ENCODE measurements at places on chromosomes 4 and X.

GRCh38 chrX:74922922-74923543 is 2.2 kb downstream of the NEXMIF start:
- DNase-seq, result no peak

- no peak for DNase-seq
Observed at GRCh38 chr4:140014284-140014683, 139.7 kb downstream of the MAML3 start.

- DNase-seq, result no peak
Observed at GRCh38 chr4:59936566-59936965, 1263.6 kb upstream of the ADGRL3 start.

DNA sequence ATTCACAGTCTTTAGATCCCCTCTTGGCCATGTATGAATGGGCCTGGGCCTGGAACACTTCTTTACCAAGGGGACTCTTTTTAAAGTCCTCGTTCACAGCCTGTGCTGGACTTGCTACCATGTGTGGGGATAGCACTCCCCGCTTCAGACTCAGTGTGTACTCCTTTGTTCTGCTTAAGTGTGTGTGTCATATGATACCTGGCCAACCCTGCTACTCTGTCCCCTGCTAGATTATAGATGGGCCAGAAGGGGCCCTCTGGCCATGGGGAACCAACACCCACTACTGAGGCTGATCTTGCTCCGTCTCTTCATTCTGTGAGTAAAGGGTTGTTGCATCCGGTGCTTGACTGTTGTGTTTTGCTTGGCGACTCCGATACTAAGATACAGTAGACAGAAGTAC is 8.0 kb downstream of the CCDC110 start:
- no peak for DNase-seq

DNA sequence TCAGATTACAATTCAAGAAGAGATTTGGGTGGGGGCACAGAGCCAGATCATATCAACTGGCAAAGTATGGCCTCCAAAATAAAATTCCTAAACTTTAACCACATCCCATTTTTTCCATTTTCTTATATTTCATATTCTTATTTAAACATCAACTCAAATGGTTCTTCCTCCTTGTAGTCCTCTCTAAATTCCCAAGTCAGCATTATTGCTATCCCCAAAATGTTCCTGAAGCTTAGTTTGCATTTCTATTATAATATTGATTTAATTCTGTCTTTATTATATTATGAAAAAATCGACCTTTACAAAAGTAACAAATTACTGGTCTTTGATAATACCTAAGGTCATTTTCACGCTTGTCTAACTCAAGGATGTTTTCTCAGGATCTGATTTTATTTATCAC is 67.5 kb downstream of the NPY1R start:
- DNase-seq, result no peak

DNA sequence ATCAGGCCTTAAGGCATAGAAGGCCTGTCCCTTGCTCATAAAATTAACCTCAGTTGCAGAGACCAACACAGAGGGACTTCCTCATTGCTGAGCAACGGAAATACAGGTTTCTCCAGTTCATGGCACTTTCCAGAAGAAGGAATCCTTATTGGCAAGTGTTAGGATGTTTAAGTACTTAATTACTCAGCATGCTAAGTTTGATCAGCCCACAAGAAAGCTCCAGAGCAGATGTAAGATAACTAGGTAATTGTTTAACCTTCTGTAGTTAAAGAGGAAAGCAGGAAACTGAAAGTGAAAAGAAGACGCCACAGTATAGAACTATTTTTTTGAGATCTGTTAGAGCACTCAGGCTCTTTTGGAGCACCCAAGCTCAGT is 33.5 kb downstream of the SMS start:
- no peak for DNase-seq

DNA sequence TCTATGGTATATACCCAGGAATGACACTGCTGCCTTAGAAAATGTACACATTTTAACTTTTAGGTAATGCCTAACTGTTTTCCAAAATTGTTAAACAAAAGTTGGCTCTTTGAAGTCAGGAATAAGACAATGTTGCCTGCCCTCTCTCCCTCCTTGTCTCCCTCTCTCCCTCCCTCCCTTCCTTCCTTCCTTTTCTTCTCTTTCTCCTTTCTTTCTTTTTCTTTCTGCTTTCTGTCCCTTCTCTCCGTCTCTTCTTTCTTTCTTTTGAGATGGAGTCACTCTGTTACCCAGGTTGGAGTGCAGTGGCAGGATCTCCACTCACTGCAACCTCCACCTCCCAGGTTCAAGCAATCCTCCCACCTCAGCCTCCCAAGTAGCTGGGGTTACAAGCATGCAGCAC is 4.6 kb upstream of the TMA16 start:
- no peak for DNase-seq

- no peak for DNase-seq
Observed at GRCh38 chrX:134377537-134377936, 82.4 kb upstream of the HPRT1 start.

- no peak for DNase-seq
Observed at GRCh38 chr4:88109123-88109881, 49.1 kb downstream of the ABCG2 start.

GRCh38 chr4:170853422-170854021 is 763.8 kb upstream of the AADAT start:
- no peak for DNase-seq

- DNase-seq, result no peak
Observed at GRCh38 chr4:1590244-1590643, 93.9 kb downstream of the FAM53A start.

DNA sequence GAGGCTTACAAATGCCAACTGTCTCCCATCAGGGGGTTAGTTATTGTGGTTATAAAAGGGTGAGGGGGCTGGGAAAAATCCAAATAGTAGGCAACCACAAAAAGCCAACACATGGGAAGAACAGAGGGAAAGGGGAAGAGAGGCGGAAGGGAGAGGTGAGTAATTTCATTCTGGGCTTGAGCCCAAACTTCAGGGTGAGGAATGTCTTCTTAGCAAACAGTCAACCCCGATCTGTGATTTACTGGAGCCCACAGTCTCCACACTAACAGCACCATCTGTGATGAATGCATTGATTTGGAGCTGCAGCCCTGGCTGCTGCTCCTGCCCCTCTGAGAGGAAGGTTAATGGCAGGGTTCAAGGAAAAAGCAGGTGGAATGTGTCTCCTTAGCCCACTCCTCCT is 162.2 kb upstream of the GPR101 start:
- DNase-seq, result no peak

- DNase-seq, result no peak
Observed at GRCh38 chrX:20015945-20016615, 25.2 kb upstream of the BCLAF3 start.

DNA sequence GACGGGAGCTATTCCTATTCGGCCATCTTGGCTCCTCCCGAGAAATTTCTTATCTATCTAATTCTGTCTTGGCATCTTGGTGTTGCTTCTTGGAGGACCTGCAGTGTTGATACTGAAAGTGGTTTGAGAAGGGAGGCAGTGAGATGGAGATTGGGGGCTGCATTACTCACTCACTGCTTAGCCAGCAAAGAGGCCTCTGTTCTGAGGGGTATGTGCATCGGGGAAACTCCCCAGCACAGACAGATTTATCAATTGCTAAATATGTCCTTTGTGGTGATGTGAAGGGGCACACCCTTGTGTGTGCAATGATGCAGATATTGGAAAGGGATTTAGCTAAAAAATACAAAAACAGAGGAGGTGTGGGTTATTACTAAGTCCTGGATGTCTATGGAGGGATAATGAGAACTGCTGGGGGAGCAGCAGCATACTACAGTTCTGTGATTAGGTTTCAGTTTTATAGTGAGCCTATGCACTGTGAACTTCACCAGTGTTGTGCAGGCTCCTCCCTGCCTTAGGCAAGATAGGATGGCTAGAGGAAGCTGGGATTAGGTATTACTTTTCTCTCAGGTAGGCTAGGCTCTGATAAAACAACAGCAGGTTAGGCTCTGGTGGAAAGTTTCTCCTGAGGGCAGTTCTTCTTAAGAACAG is 279.0 kb downstream of the HS3ST1 start:
- DNase-seq, result no peak

DNA sequence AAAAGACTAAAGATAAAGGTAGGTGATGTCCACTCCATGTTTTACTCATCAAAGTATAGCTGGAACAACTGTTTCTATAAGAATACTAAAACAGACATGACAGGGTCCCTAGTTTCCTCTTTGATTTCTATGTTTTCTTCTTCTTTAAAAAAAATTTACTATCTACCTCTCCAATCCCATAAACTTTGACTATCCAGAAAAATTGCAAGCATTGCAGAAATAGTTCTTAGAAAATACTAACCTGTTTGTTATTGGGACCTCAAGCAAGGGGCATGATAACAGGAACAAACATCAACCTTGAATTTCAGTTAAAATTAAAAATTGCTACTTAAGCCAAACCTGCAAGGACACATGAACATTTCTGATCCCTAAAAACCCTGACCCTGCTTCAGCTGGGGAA is 1226.5 kb downstream of the C4orf33 start:
- DNase-seq, result no peak

GRCh38 chrX:39580043-39580442 is 517.7 kb downstream of the BCOR start:
- DNase-seq, result no peak

DNA sequence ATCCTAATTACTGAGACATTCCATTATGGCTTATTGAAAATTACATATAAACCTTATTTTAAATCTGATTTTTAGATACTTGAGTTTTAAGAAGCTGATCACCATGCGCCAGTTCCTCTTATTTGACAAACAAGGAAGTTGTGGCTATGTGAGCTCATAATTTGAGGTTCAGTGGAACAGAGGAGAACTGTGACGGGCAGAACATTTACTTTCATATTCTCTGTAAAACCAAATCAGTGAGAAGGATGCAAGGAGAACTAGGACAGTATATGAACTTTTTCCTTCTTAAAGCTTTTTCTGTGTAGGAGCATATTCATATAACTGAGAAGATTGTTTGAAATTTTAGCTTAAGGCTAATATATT is 25.3 kb downstream of the STIM2 start:
- no peak for DNase-seq

DNA sequence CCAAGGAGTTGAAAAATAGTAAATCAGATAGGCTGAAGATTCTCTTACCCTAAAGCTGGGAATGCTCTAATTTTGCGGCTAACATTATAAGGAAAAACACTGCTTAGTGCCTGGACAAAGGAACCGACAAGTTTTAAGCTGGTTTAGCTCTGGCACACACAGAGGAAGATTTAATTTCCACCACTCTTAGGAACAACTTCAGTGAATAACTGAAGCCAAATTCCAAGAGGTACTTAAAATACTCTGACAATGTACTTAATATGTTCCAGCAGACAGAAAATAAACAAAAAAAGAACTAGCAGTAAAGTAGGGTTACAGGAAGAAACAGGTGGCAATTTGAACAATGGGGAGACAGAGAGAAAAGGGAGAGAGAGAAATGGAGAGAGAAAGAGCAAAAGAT is 340.8 kb upstream of the NDST4 start:
- no peak for DNase-seq

DNA sequence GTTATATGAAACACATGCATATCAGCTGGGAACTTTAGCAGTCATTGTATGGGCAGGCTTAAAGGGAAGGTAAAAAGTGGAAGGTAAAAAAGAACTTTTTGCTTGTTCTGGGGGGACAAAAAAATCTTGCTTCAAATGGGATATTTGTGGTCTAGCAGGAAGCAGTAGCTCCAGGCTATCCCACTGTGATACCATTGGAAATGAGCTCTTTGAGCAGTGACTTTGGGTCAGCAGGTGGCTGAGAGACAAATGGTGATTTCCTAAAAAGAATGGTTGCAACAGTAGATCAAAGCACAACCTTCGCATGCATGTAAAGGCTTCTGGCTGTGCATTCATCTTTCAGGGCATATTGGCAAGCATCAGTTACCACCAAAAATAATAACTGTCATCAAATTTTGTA is 106.2 kb downstream of the RS1 start:
- no peak for DNase-seq

DNA sequence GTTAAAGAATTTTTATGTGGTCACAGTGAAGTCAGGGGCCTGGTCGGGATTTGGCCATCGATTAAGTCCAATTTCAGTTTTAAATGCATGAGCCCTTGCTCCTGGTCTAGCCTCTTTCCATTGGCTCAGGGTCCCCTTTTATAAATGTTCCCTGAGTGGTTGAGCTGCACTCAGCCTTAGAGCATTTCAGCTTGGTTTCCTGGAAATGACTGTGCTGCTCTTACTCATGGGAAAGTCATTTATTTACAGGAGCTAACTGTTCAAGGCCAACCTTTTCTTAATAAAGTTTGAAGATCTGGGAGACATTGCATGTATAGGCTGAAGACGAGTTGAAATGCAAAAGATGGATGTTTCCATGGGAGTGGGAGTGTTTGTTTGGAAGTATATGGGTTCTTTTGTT is 98.8 kb upstream of the CLNK start:
- DNase-seq, result no peak

DNA sequence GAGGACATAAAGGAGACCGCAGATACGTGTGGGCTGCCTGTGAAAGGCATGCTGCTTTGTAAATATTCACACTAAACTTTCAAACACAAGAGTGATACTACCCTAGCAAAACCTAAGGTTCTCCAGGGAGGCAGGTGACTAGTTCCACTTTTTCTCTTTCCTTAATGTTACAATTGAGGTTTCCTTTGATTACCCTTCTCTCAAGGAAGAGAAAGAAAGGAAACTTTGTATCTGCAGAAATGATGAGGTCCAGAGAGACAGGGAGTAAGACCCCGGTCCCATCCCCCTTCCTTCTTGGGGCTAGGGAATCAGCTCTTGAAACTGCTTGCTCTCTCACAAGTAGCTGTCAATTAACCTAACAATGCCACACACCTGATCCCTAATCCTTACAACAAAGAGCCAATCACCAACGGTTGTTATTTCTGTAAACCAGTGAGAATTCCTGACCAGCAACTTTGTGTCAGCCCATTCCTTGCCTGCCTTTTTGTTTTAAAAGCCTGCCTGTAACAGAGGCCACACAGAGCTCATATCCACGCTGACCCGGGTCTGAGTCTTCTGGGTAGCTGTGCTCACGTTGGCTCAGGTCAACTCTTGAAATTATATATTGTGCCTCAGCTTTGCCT is 754.8 kb upstream of the FRG1 start:
- no peak for DNase-seq

DNA sequence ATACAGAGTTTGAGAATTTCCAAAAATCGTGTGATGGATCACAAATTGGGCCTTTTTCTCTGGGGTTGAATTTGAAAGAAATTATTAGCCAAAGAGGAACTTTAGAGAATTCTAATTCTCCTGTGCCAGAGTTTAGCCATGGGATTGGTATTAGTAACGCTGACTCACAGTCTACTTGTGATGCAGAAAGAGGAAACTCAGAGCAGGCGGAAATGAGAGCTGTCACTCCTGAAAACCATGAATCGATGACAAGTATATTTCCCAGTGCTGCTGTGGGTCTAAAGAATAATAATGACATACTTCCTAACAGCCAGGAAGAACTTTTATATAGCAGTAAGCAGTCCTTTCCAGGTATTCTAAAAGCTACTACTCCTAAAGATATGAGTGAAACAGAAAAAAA is 64.9 kb downstream of the N4BP2 start:
- DNase-seq, result no peak

- DNase-seq, result no peak
Observed at GRCh38 chr4:34422472-34423175, 1821.7 kb downstream of the ARAP2 start.

DNA sequence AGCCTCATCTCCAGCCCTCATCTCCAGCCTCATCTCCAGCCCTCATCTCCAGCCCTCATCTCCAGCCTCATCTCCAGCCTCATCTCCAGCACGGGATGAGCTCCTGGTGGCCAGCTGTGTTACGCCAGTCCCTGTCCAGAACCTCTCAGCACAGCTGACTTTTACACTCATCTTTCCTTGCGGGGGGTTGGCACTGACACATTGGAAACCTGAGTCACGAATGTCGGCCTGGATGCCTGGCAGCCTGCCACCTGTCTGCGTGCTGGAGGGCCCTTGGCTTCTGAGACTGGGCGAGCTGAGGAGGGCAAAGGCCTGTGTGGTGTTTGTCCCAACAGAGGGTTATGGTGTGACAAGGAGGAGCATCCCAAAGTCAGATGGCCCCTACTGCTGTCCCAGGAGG is 66.1 kb upstream of the HGFAC start:
- no peak for DNase-seq

Measured in activated CD8-positive, alpha-beta memory T cell treated with anti-CD3 and anti-CD28 coated beads for 1 hour (primary cell).